ENCODE measurements at places on chromosomes 2 and 18.

GRCh38 chr2:160891353-160891740, 268.9 kb upstream of the TANK start:
- no peak for DNase-seq

GRCh38 chr18:48550101-48550729, 11.4 kb downstream of the CTIF start:
- DNase-seq, result no peak

DNA sequence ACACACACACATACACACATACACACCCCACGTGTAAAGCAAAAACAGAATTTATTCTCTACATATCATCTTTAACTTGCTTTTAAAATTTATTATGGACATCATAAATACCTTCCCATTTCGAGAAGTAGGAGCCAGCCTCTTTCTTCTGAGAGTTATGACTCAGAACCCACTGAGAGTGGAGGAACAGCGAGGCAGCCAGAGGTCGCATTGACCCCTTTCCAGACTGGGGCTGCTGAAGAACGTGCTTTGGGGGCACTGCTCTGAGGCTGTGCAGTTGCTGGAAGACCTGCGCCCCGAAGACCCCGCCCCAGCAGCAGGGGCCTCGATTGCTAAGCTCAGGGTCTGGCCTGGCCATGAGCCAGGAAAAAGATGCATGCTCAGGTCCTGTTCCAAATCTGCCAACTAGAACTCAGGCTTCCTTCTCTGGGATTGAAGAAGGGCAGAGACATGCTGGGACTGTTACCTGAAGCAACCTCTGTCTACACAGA, 133.8 kb upstream of the TWIST2 start:
- no peak for DNase-seq

- no peak for DNase-seq
These were observed 90.3 kb downstream of the LRP2 start for GRCh38 chr2:169272010-169272409.

DNA sequence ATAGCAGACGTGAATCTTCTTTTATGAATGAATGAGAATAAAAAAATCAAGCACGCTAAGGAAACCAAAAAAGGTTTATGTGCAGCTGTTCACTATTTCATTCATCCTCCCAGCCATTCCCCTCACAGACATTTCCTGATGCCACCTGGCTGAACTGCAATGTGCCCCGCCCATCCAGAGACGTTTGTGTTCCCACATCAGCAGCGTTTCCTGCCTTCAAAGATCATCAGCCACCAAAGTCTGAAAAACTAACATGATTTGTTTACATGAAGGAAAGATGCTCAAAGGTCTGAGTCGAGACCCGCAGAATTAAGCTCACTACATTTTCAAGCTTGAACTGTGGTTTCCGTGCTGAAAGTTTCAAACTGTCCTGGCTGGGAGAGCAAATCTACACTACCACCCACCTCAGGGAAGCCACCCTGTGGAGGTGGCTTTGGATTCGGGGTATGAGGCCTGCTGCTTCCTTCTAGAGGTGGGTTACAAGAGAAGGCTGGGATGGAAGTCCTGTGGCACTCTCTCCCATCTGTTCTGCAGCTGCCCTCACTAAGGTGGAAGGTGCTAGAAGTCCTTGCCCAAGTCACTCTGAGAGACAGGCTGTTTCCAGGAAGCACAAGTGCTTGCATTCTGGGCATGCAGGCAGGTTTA, 201.3 kb upstream of the OSR1 start:
- DNase-seq, result no peak

GRCh38 chr2:239555571-239555905, 154.7 kb upstream of the HDAC4 start:
- no peak for DNase-seq

GRCh38 chr2:26636935-26637334, 4.2 kb downstream of the CIB4 start:
- no peak for DNase-seq

DNA sequence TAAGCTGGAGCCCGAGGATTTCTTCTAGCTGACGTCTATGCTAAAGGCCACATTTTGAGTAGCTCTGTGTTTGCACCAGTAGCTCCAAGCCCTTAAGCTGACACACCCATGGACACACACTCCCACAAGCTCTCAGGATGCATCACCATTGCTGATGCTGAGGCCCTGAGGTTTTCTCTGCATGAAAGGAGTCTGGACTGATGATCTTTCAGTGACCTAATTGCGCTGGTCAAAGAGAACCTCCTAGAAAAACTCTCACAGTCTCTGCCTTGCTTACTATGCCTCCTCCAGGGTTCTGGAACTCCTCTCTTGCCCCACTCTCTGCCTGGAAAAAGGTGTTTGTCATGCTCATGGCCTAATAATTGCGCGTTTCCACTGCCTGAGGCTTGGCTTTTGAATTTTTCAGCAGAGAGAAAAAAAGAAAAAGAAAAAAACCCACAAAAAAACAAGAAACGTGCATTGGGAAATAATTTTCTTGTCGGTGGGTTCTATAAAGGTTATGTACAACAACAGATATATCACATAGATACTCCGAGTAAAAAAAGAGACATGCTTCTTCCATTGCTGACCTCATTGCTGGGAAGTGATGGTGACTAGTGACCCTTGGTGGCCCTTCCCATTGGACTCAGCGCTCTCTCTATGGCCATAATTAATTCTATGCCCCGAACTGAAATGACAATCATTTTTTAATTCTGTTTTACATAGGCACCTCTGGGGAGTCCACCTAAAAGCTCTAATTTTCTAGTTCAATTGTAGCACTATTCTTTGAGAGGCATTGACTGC, 297.0 kb downstream of the TDRD15 start:
- DNase-seq, result no peak

GRCh38 chr2:232028631-232029030, 67.1 kb downstream of the DIS3L2 start:
- no peak for DNase-seq

DNA sequence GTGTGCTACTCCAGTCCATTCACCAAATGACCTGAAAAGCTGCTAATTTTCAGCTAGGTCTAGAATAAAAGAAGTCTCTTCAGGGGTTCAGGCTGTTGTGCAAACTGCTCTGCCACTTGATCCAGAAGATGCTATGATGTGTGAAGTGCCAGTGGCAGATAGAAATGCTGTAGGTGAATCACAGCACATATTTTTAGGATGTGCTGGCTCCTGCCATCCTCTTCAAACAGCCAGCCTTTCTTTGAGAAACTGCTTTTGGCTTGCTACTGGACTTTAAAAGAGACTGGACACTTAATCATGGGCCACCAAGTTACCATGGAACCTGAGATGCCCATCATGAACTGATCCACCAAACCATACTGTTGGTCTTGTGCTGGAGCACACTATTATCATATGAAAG, 322.1 kb downstream of the EN1 start:
- DNase-seq, result no peak

GRCh38 chr2:206920951-206921350, 18.4 kb upstream of the CPO start:
- no peak for DNase-seq

Measured in CD4-positive, alpha-beta T cell treated with Interleukin-4 for 1 hour (primary cell).